ENCODE measurements at places on chromosomes 16 and 17. TPM values are rescaled to one million over a fixed set of nuclear protein-coding genes. Genes with fewer than 3 reads are reported as not detected.

The DLX4 gene
- total RNA-seq = 0.49 TPM

The LAT gene
- total RNA-seq = 6.2 TPM

The SERPINF2 gene
- total RNA-seq = 0.19 TPM

The MMP15 gene
- 36.6 TPM for total RNA-seq

The CTU2 gene
- total RNA-seq = 27.4 TPM

The SLC25A10 gene
- 28.8 TPM for total RNA-seq

The CHAD gene
- 0.27 TPM for total RNA-seq

The IL17C gene
- 0.23 TPM for total RNA-seq

The CLCN7 gene
- total RNA-seq = 74.5 TPM

The DDX19B gene
- 39.7 TPM for total RNA-seq

DNA sequence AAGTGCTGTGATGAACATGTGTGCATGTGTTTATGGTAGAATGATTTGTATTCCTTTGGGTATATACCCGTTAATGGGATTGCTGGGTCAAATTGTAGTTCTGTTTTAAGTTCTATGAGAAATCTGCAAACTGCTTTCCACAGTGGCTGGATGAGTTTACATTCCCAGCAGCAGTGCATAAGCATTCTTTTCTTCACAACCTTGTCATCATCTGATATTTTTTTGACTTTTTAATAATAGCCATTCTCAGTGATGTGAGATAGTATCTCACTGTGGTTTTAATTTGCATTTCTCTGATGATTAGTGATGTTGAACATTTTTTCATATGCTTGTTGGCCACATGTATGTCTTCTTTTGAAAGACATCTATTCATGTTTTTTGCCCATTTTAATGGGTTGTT is 18.5 kb downstream of the CCL8 start:
- no peak for DNase-seq

DNA sequence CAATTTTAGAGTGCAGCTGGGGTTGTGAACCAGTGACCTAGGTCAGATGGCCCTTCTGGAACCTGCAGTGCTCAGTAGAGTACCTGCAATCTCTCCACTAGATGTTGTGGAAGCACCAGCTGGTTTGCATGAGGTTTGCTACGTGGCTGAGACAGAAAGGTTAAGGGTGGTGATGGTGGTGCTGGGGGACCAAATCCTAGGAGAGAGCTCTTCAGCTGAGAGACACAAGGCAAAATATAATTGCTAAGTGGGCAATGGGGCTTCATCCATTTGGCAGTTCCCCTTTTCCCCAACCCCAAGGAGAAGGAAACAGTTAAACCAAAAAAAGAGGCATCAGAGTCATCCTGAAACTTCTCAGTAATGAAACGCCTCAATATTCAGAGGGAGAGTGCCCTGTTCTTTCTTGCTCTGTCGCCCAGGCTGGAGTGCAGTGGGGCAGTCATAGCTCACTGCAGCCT is 13.9 kb downstream of the ITPRIPL2 start:
- DNase-seq = no peak

DNA sequence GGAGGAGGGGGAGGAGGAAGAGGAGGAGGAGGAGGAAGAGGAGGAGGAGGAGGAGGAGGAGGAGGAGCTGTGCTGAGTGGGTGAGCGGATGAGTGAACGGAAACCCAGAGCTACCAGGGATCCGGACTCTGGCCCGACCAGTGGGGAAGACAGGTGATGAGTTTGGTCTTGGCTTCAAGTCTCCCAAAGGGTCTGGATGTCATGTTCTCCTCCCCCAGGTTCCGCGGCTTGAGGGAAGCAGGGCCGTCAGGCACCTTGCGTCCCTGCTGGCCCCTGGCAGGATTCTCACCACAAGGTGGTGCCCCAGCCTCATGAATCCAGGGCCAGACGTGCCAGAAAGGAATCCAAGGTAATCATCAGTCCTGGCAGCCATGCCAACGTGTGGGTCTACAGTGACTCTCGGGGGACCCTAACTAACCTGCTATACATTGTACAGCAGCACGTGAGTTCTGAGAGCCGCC is 13.5 kb upstream of the ABAT start:
- peak; percentile 68 for DNase-seq

DNA sequence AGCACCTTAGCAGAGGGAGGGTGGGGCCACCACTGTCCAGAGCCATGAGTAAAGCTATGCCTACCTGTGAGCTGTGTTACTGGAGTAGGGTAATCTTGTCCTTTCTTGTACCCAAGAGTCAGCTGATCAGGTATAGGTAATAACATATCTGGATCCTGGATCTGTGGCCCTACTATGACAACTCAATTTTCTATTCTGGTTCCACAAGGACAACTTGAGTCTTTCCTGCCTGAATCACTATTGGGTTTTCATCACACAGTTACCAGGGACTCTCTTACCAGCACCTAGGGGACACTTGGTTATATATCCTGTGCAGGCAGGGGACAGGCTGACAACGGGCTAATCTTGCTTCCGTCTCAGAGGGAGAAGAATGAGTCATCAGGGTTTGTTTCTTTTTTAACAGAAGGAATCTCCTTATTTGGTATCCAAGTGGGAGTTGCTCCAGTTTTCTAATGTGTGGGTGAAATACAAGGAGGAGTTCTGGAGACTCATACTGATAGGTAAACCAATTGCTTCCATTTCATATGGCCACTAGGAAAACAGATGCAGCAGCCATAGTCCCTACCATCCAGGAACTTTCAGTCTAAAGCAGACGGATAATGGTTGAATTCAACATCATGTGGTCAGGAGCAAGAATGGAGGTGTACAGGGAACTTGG is 6.8 kb downstream of the ZNF267 start:
- DNase-seq = no peak

DNA sequence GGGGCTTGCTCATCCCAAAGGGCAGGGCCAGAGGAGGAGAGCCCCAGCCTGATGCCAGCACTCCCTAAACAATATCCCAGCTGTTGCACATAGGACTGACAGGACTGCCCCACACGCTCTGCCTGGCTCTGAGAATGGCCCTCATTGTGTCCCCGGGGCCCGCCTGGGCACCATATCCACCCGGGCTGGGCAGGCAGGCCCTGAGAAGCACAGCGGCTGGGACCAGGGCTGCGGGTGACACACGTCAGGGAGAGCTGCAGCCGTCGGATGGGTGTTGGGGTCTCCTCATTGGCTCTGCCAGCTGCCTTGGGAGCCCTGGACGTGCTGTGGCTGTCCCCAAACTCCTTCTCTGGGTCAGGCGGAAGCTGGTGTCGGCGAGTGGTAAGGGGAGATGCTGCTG is 4.2 kb downstream of the BCAR1 start:
- no peak for DNase-seq

DNA sequence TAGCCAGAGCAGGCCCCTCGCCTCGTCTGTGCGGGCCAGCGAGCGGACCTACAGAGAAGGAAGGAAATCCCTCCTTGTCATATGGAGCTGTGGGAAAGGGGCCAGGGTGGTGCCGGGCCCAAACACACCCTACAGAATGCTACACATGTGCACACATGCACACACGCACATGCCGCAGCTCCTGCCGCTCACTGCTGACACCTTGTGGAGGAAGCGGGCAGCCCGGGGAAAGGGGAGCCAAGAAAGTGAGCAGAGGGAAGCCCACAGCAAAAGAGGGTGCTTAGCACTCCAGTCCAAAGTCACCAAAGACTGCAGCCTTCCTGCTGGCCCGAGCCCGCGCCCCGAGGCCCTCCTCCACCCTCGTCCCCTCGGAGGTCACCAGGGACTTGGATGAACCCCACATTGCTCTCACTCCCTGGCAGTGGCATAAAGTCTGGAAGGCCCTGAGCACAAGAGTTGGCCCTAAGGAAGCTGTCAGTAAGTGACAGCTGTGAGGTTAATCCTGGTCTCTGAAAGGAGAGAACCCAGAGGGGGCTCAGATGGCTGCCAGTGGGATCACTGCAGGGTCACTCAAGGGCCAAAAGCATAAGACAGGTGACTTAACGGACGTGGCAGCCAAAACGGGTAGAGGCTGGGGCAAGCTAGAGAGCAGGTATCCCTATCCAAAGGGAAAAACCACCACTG is 68.2 kb downstream of the MYO18A start:
- DNase-seq = peak; percentile 88

- DNase-seq = no peak
These were observed 22.0 kb upstream of the PHLPP2 start for GRCh38 chr16:71746442-71747046.

DNA sequence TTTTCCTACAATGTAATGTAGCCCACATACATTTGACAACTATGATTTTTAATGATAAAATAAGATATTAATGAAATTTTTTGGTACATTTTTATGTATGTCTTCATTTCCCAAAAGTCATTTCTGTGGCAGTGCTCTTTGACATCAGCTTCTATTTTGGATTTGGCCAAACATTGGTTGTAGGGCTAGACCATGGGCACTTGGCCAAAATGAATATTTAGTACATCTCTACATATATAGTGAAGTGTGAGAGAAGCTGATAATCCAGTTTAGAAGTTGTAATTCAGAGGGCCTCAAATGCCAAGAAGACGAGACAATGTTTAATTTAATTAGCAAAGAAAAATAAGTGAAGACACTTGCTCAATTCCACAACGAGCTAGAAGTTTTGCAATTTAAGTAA is 724.9 kb upstream of the SOX9 start:
- no peak for DNase-seq

GRCh38 chr16:80938004-80938878 is 68.4 kb downstream of the CMC2 start:
- no peak for DNase-seq

DNA sequence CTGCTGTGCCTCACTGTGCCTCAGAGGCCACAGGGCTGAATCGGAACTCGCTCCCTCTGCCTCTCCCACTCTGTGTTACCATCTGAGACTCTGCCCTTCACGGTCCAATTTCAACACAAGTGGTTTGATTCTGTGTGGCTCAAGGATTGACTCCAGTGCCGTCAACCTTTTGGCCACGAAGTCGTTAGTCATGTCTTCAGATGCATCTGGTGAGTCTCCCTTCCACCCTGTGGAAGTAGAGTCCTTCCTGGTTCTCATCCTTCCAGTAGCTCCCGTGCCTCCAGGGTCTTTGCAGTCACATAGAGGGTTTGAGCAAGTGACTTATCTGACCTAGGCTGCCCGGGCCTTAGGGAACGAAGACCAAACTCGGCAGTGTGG is 51.2 kb downstream of the PGS1 start:
- no peak for DNase-seq

DNA sequence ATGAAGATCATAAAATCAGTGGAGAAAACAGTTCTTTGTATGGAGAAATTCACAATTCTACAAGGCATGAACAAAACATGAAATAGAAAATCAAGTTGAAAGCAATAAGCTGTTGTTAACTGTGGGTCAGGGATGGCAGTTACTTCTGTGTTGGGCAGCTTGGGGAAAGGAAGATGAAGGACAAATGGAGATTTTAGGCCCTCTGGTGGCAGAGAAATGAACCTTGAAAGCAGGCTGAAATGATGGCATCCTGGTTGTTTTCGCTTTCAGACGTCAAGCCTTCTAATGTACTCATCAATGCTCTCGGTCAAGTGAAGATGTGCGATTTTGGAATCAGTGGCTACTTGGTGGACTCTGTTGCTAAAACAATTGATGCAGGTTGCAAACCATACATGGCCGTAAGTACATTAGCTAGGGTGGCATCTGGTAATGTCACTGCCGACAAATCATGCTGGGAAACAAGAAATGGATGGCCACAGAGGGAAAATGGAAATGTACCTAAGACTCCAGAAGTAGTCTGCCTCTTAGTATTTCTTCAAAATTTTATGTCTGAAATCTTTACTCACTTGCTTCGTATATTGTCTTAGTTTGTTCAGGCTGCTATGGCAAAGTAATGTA is 108.9 kb downstream of the MAP2K6 start:
- no peak for DNase-seq

- DNase-seq = peak; percentile 78
These were observed 118.1 kb downstream of the ENGASE start for GRCh38 chr17:79192503-79193351.

GRCh38 chr17:82679586-82680465 is 18.7 kb downstream of the RAB40B start:
- DNase-seq = no peak

GRCh38 chr16:2236337-2237101 is at the start of gene DNASE1L2:
Gene DNASE1L2 (plus strand): TSS chr16:2236444. CDS start chr16:2236817, 373 bp downstream.
- peak; percentile 58 for DNase-seq

GRCh38 chr17:79706931-79707850 is 23.6 kb upstream of the ENPP7 start:
- DNase-seq = no peak

DNA sequence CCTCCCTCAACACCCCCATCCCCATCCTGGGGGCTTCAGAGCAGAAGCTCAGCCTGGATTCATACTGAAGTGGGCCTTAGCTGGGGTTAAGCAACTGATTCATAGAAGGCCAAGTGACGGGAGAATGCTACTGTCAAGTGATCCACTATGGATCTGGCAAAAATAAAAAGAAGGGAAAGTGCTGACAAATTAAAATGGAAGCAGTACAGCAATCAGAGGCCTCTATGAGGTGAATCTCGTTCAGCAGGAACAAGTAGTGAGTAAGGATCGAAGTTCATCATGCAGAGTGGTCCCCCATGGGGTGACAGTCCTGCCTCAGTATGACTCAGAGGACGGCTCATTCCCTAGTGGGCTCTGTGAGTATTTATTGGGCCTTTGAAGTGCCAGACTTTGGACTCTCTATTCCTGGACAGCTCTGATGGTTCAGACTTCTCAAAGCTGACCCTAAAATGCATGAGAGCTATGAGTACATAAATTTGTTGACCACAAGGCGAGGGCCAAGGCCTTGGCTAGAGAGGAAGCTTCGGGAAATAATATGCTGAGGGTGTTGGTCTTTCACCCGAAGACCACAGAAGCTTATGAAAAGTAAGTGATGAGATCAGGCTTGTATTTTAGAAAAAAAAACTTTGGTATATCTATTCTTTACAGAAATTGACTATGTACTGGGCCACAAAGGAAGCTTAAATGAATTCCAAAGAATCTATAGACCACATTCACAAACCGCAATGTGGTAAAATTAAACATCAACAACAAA is 5.3 kb upstream of the NSMCE1 start:
- no peak for DNase-seq

DNA sequence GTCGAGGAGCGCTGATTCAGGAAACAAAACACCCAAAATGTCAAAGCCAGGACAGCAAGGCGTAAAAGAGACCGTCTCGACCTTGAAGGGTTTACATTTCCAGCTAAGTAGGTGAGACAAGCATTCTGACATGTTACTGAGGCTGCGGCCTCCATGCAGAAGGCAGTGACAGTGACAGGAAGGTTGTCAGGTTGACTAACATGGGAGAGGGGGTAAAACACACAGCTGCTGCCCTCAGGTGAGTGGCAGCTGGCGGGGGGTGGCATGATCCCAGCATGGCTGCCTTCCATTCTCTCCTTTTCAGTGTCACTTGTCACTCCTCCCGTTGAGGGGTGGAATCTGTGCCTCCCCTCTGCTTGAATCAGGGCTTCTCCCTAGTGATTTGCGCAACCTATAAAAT is 31.9 kb upstream of the CRHR1 start:
- DNase-seq = no peak

DNA sequence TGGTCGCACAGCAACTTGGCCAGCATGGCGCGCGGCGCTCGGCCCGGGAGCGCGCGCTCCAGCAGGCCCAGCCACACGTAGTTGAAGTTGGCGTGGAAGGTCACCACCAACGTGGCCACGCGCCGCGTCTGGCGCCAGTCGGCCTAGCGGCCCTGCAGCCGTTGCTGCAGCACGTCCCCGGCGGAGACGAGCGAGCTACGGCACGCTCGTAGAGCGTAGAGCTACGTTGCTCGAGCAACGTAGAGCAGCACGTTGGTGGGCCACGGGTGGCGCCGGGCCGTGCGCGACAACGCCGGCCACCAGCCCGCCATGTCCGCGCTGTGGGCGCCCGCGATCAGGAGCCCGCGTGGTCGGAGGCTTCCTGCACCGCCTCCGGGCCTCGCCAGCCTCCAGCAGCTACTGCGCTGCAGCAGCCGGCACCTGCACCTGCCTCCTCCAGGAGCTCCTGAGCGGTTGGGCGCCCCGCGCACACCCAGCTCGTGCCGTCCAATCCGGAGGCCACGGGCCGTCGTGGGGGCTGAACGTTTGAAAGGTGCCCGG is 13.4 kb upstream of the SULT1A1 start:
- DNase-seq = no peak
